ENCODE measurements at places on chromosomes 16 and 17.

DNA sequence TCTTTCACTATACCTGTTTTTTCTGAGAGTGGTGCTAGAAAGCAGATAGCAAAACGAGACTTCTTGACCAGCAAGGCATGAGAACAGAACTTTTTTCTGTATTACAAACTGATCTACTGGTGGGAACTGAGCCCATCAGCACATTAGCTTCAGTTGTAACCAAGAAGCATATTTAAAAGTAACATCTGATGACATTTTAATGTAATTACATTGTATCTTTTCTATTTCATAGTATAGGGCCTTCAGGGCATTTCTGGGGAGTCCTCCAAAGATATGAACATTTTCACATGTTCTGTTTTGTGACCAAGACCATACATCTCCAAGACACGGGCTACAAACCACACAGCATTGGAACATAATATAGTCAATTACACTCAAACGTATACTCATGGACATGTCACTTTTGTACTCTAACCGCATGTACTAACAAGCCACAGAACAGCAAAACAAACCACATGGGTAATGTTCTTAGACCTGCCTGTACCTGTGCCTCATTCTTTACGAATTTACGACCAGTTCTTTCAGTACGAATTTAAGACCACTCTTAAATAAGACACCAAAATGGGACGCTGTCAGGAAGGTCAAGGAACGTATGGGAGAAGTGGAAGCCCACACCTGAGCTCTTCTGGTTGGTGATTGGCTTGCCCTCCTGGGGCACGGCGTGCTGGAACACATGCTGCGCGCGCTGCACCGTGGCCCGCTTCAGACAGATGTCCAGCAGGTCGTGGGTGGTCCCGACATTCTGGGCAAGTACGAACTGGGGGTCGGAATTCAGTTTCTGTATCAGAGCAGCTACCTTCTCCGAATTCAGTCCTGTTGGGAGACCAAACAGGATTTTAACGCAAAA is 825 bp downstream of the BLMH start:
- no peak for DNase-seq

DNA sequence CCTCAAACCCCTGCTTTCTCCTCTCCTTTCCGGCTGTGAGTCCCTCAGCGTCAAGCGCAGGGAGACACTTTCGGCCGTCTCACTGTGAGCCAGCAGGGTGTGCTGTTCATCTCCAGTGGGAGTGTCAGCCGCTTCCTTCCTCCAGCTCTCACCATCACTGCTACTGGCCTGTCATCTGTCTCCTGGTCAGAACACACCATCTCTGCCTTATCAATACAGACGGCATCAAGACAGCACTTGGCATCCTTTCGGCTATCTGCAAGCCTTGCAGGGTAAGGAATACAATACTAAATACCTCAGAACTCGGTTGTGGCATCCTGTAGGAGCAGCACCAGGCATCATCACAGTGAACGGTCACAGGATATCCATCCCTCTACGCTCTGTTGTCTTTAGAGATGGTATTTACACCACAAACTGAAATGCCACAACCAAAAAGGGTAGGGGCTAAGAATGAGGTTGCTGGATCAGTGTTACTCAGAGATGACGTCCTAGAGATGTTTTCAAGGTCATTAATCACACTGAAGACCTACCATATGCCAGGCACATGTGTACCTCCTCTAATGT is 20.7 kb upstream of the CMTM4 start:
- DNase-seq: peak; percentile 45

- DNase-seq: no peak
Measured at GRCh38 chr16:10979717-10980601, 35.6 kb downstream of the CLEC16A start.

- no peak for DNase-seq
Measured at GRCh38 chr17:76943202-76943601, 75.0 kb downstream of the MGAT5B start.

DNA sequence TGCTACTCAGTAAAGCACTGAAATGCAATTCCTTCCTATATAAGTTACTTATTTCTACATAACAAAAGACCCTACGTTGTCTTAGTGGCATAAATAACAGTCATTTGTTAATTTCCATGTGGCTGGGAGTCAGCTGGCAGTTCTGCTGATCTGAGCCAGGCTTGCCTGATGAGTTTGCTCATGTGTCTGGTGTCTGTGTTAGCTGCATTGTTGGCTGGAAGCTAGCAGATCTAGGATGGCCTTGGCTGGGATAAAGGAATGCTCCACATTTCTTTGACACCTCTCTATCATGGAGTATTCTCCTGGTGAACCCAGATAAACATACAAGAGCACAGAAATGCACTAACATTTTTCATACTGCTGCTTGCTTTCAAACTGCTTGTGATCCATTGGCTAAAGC is 264.4 kb upstream of the MON1B start:
- DNase-seq: no peak

DNA sequence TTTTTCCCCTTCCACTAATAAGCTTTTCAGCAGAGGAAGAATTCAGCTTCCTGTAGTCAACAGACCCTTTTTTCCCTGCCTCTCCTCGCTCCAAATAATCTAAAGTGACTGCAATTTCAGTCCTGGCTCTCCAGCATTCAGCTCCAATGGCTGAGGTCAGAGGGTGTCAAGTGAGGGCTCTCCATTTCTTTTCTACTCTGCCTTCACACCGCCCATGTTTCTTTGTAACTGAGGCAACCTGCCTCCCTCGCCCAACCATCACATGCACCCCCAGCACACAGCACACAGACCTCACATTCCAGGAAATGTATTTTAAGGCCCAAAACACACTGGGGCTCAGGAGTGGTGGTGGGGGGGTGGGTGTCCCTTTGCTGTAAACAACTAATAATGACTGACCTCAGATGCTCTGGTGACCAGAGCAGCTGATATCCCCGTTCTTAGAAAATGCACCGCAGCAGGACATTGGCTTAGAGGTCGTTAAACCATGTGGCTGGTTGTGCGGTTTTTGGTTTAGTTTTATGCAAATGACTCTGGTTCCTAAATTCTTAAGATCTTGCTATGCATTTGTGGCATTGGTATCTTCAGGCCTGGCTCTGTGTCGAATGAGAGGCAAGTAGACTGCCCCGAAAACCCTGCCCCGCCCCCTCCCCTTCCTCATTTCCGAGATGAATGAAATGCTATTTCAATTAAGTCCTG is 203.6 kb downstream of the ZFHX3 start:
- no peak for DNase-seq

DNA sequence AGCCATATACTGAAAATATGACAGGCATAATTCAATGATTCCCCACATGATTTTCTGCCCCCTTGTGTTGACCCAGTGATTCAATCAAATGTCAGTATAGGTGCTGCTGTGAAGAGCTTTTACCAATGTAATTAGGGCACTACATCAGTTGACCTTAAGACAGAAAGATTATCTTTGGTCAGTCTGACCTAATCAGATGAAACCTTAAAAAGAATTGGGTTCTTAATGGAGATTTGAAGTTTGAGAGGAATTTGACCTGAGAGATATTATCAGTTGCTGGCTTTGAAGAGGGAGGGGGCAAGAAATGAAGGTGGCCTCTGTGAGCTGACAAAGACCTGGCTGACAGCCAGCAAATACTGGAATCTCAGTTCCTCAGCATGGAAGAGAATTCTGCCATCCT is 358.7 kb upstream of the CA10 start:
- DNase-seq: no peak

- no peak for DNase-seq
Measured at GRCh38 chr17:82198092-82198491, 14.6 kb downstream of the CCDC57 start.

- no peak for DNase-seq
Measured at GRCh38 chr17:2837147-2837561, 40.9 kb downstream of the RAP1GAP2 start.

GRCh38 chr16:12447556-12447955 is 356.1 kb downstream of the CPPED1 start:
- DNase-seq: no peak

- DNase-seq: no peak
Measured at GRCh38 chr17:63537991-63538692, 12.1 kb upstream of the DCAF7 start.

- peak; percentile 9 for DNase-seq
Measured at GRCh38 chr16:47492428-47493377, 31.6 kb downstream of the PHKB start.

GRCh38 chr16:86663685-86664521 is 85.6 kb downstream of the FOXL1 start:
- no peak for DNase-seq

DNA sequence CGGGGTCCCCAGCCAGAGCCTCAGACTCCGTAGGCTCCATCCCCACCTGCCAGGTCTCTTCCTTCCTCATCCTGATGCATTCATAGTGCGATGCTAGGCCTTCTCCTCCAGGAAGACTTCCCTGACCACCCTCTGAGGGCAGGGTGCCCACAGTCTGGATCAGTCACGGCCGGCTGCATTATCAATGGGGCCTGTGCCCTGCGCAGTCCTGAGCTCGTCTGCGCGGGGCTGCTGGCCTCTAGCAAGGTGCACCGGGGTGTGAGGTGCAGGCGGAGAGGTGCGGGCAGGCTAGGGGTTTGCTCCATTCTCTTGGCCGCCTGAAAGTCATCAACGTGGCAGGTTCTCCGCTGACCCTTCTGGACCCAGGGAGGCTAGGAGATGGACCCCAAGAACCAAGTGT is 56.9 kb upstream of the ACSF3 start:
- DNase-seq: no peak

DNA sequence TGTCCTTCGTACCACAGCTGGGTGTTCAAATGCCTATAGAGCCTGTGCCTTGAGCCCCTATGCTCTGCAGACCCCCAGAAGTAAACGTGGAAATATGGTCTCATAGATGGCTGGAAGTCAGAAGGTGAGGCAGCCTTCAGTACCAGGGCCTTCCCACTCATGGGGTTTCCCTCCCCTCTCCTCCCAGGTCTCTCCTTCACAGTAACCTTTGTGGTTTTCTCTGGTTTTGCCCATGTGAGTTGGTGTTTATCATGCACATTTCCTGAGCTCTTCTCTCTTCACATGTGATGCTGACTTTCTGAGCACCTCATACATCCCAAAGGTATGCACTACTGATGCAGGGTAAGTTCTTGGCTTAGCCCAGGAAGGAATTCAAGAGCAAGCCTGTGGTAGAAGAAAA is 35.4 kb downstream of the TMEM114 start:
- no peak for DNase-seq

DNA sequence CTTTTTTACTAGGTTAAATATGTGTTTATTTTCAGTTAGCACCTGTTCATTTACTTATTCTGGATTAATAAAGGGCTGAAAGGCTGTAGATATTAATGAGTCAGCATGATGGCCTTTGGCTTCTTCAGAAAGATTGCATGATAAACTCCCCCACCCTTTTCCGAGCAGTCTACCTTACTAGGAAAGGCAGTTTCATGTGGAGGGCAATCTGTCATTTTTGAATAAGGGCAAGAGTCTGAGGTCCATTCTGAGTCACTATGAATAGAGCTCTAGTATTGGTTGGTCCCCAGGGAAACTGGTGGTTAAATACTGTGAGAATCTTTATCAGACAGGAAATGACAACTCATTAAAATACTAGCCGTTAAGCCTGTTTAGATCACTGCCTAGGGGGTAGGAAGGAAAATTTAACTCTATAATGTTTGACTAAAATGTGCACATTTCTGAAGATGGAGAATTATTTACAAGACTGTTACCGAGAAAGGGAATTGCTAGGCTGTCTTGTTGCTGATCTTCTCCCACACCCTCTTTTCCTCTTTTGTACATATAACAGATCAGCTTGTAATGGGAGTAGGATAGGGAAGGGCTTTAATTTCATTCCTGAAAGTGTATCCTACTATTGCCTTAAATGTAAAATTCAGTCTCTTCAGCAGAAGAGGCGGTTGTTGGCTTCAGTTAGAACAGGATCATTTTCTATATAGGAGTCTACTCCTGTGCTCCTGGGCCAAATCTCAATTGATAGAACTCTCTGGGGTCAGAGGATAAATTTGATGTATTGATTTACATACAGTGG is 63.3 kb downstream of the TUBD1 start:
- peak; percentile 98 for DNase-seq

DNA sequence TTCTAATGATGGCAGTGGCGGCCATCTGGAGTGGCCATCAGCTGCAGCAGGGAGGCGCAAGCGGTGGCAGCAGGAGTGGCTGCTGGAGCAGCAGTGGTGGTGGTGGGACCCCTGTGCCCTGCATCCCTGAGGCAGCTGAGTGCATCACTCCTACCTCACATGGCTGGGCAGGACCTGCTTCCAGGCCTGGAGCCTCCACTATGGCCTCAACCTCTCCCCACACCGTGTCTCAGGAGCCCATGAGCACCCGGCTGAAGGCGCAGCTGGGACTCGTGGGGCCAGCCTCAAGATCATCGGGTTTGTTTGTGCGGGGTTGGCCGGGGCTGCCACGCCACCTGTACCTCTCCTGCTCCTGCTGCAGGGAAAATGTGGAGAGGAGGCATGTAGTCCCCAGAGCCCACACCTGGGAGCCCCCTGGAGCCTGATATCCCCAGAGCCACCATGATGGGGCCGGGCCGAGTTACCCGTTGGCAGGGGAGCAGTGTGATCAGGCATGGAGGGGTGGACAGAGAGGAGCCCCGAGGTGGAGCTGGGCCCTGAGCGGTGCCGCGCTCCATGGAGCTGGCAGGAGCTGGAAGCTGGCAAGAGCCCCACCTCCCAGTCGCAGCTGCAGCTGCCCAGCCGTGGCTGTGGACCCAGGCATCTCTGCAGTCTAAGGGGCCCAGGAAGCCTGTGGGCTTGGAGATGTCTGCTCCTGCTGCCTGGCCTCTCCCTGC is 16.7 kb downstream of the RHOT1 start:
- DNase-seq: no peak

- no peak for DNase-seq
Measured at GRCh38 chr17:81741594-81742452, 29.7 kb downstream of the SLC25A10 start.

GRCh38 chr16:21083729-21084268 is 66.8 kb downstream of the DNAH3 start:
- DNase-seq: no peak

GRCh38 chr17:9086577-9086976 is 65.3 kb downstream of the NTN1 start:
- DNase-seq: no peak

DNA sequence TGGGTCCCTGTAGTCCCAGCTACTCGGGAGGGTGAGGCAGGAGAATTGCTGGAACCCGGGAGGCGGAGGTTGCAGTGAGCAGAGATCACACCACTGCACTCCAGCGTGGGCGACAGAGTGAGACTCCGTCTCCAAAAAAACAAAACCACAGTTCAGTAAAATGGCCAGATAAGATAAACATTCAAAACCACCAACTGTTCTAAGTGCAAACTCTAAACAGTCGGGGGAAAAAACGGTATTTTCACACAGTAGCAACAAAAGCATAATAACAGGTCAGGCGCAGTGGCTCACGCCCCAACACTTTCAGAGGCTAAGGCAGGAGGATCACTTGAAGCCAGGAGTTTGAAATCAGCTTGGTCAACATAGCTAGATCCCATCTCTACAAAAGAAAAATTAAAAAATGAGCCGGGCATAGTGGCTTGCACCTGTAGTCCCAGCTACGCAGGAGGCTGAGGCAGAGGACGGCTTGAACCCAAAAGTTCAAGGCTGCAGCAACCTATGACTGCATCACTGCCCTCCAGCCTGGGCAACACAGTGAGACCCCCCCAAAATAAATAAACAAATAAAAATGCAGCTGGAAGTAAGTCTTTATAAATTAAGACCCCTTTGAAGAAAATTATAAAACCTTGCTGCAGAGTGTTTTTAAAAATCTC is 10.8 kb upstream of the HASPIN start:
- no peak for DNase-seq

- DNase-seq: no peak
Measured at GRCh38 chr16:1785846-1786170, 3.0 kb downstream of the NUBP2 start.

Data from fibroblast of skin of left biceps (primary cell).